CD4-positive, alpha-beta T cell treated with Interleukin-17A for 1 hour (primary cell): ENCODE measurements at places on chromosomes 6 and 20.
A peak's percentile ranks its signal among the peaks of the same experiment; 100 is the strongest.

GRCh38 chr6:140045116-140045515 lies 670.7 kb upstream of the CITED2 start:
- DNase-seq, result no peak

GRCh38 chr20:53480913-53481312 lies 112.7 kb downstream of the ZNF217 start:
- DNase-seq, result no peak

DNA sequence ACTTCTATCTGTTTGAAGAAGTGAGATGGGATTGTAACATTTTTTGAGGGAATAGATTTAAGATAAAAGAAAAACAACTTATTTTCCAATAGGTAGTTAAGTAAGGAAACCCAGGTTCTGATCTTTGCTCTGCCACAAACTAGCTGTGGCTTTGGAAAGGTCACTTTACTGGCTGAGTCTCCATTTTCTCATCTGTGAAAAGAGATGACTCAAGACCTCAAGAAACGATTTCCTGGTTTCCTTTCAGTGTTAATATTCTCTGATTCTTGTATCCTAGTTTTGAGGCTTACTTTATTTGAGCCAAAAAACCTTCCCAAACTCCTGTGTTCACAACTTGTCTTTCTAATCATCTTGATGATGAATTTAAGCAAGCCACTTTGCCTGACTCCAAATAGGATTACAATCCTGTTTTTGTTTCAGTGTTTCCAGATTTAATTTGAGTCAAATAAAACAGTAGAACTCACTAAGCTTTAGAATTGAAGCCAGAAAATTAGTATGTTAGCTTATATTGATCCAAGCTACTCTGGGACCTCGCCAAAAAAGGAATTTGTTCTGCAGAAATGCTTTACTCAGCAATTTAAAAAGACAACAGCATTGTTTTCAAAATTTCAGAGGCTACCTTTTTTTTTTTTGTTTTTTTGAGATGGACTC lies 51.1 kb downstream of the ENPP1 start:
- DNase-seq, result no peak

GRCh38 chr20:10268636-10269035 lies 50.0 kb downstream of the SNAP25 start:
- no peak for DNase-seq

GRCh38 chr20:16520154-16520553 lies 53.1 kb downstream of the KIF16B start:
- no peak for DNase-seq

- no peak for DNase-seq
Measured at GRCh38 chr6:140230282-140230681, 855.8 kb upstream of the CITED2 start.

GRCh38 chr6:20943040-20943627 lies 408.9 kb downstream of the CDKAL1 start:
- no peak for DNase-seq

GRCh38 chr6:127506894-127507293 lies 12.2 kb downstream of the MTCL3 start:
- DNase-seq, result no peak

- DNase-seq, result no peak
Measured at GRCh38 chr20:38601216-38602184, at the start of gene ARHGAP40. ARHGAP40 (plus strand) TSS chr20:38601809.

GRCh38 chr6:158131926-158132325 lies 36.1 kb downstream of the SERAC1 start:
- peak; percentile 32 for DNase-seq

DNA sequence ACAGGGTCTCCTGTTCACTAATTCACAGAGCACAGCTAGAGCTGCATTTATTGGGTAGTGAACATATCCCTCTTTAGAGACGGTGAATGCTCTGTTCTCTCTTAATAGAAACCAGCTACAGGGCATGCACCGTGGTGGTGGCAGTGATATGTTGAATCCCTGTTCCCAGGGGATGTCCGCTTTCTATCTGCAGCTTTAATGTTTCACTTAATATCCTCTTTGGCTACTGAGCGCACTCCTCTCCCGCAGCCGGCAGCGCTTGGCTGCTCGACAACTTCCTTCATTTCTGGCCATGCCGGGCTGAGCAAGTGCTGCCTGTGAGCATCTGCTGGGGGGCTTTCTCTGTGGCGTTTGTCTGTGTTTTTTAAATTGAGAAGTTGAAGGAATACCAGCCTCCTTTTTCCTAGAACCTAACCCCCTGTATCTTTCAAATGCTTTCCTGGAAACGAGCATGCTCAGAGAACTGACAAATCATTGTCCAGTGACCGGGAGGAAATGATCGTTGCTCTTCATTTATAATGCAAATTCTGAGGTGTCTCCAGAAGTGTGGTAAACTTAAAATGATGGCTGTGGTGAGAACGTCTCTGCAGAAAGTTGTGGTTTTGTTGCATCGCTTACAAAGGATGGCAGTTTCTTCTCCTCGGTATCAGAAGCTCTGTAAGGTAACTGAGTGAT lies 297.9 kb downstream of the UTRN start:
- DNase-seq, result peak; percentile 61

- no peak for DNase-seq
Measured at GRCh38 chr6:96017070-96017359, 1.2 kb downstream of the FUT9 start.

DNA sequence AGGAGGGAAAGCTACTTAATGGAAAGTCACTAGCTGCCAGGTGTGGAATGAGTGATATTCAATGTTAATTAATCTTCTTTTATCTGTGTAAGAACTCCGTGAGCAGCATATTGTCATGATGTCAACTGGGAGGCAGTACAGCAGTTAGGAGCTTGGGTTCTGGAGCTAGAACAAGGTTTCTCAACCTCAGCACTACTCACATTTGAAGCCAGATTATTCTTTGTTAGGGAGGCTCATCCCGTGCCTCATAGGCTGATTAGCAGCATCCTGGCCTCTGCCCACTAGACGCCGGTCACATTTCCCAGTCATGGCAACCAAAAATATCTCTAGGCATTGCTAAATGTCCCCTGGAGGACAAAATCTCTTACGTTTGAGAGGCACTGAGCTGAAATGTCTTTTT lies 41.2 kb downstream of the BCAS1 start:
- no peak for DNase-seq

DNA sequence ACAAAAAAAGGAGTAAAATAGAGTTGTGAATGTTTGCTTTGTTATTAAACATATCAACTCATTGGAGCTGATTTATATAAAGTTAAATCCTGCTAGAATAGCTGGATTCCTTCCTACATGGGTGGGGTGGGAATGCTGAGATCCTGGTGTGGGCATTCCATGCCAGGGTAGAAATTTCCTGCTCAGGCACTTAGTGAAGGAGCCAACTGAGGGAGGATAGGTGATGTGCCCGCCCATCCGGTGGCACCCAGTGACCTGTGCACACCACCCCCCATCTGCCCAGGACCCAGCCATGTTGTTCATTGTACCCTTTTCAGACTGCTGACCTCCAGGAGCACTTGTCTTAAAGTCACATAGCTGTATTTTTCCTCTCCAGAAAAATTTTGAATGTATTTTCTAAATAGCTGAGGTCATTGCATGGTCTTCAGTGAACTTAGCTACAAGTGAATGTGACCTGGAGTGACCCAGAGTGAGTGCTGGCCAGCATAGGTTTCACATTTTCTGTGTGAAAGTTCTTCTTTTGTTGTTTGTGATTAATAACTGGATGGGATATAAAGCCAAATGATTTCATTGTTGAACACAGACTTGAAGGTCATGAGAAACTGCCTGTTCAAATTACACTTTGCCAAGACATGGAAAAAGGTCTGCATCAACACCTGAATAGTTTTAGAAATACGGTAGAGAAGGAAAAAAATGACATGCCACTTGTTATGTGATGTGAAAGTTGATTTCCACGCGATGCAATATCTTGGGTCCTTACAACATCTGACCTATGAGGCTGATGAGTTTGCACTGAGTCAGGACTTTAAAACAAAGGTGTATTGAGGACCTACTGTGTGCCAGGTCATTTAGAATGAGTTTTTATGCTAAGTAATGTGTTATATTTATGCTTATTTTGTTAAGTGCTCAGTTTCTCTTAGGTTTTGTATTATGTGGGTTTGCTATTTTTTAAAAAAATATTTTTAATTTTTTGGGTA lies 77.2 kb downstream of the UTRN start:
- DNase-seq, result no peak

DNA sequence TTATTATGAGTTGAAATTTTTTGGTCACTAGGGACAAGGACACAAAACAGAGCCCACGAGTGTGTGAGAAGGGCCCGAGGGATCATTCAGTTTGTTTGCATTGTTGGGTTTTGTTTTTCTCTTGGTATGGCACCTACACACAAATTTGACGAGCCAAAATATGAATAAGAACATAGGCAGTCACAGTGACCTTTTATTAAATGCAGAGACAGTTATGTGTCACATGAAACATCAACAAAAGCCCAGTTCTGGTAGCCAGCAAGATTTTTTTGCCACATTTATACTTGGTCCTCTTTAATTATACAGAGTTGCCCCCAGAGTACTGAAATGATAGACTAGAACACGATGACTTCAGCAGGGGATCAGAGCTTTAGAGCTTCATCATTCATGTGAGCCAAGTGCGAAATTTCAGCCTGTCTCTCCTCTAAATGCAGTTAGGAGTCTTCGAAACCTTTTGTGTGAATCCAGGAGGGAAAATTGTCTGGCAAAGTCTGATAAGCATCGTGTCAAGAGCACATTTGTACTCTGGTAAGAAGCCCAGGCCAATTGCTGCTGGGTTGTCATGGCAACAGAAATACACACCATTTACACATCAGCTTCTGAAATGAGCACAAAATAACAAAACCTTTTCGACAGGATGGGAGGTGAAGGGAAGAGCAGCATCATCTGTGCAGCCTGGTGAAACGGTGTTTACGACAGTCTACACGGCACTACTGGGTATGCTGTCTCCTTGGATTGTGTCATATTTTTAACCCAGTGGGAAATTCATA lies 79.2 kb upstream of the RIPOR2 start:
- DNase-seq, result peak; percentile 86

GRCh38 chr6:53281518-53282215 lies 67.1 kb downstream of the ELOVL5 start:
- DNase-seq, result no peak

GRCh38 chr6:1792989-1793388 lies 183.3 kb downstream of the FOXC1 start:
- DNase-seq, result no peak

GRCh38 chr20:8386991-8387390 lies 254.9 kb downstream of the PLCB1 start:
- DNase-seq, result no peak

- DNase-seq, result peak; percentile 43
Measured at GRCh38 chr6:154232013-154232910, 124.3 kb downstream of the IPCEF1 start.

DNA sequence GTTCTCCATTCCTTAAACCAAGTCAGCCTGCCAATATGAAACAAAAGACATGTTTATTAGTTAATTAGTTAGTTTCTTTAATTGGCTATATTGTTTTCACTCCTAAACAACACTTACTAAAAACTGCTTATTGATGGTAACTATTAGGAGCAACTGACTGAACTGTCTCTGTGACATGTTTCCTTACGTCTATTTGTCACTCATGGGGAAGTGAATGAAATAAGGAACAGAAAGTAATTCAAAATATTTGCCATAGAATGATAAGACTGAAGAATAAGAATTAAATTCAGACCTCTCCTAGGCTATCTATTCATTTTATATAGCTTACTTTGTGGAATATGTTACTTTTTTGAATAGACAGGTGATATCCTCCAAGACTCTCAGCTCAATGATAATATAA lies 217.2 kb downstream of the LAMA2 start:
- DNase-seq, result no peak

DNA sequence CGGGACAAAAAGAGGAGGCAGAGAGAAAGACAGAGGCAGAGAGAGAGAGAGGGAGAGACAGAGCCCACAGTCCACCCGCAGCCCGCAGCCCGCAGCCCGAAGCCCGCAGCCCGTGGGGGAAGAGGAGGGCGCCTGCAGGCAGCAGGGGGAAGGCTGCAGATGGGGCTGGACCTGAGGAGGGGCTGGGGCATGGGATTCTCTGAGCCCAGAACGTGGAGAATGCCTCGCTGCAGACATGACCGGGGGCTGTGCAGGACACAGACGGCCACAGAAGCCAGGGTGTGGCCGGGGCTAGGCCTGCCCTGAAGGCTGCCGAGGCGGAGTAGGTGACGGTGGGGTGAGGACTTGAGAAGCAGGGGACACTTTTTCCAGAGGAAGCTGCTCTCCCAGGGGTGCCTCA lies 6.5 kb upstream of the SLCO4A1 start:
- DNase-seq, result no peak

DNA sequence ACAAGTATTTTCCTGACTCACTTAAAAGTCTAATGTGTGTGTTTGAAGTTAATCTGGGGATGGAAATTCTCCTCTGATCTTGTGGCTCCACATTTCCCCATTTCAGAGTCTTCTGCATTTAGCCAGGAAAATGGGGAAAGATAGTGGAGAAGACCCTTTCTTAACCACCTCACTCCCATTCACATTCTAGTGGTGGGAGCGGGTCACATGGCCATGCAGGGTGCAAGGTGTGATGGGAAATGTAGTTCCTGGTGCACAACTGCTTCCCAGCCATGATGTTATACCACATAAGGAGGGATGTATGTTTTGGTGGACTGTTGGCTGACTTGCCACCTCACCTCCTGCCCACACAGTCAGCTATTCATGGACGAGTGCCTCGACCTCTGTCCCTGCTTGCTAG lies 61.8 kb downstream of the BANF2 start:
- no peak for DNase-seq

GRCh38 chr6:39206250-39206721 lies 23.0 kb downstream of the KCNK5 start:
- no peak for DNase-seq

DNA sequence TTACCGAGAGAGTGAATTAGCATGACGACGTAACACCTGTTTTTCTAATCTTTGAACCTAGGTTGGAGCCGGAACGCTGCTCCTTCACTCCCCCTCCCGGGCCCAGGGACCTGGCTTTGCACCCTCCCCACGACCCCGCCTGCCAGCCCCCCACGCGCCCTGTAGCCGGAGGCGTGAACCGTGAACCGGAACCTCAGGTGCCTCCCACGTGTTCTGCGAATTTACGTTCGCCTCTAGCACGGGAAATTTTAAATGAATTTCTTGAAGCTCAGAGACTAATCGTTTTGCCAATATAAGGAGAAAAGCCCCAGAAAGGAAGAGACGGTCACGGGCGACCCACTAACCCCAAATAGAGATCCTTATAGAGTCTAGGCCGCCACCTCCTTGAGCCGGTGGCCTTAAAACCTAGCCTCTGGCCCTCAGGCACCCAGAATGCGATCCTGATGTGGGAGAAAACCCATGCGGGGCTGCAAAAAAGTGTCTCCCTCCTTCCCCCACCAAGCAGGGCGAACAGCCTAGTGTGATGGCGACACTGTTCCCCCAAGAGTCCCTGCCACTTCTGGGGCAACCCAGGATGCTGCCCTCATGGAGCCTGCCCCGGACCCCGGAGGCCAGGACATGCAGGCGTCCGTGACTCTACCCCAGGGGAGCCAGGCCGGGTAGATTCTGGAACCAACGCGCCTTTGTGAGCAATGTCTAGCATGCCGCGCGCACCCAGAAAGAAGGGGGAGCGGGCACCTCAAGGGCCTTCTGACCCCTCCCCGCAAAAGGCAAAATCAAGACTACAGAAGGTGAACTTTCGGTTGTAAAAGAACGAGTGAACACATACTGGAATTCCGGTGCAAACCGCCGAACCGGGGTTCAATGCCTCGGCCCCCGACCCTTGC lies 2.7 kb upstream of the SIM1 start:
- DNase-seq, result no peak

GRCh38 chr6:116144605-116145004 lies 18.7 kb upstream of the COL10A1 start:
- no peak for DNase-seq
